Stimulated activated CD8-positive, alpha-beta memory T cell treated with anti-CD3 and anti-CD28 coated beads, Interleukin-2, amount 100 ng/mL, for 1 hour (primary cell): ENCODE measurements at places on chromosomes 12 and 14.

DNA sequence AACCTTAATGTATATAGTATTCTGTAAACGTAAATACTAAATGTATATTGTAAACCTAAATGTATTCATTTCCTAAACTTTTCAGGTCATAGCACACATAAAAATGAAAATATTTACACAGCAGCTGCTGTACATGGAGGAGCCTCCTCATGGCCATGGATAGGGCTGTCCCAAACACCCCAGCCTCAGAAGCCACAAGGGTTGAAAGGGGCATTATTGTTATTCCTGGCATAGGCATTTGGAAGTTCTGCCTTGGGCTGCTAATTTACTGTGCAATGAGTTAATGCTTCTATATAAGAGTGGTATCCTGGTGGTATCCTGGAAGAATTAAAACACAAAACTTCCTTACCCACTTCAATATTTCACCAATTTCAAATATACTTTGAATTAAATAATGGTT is 159.4 kb downstream of the SLC5A8 start:
- DNase-seq: no peak

DNA sequence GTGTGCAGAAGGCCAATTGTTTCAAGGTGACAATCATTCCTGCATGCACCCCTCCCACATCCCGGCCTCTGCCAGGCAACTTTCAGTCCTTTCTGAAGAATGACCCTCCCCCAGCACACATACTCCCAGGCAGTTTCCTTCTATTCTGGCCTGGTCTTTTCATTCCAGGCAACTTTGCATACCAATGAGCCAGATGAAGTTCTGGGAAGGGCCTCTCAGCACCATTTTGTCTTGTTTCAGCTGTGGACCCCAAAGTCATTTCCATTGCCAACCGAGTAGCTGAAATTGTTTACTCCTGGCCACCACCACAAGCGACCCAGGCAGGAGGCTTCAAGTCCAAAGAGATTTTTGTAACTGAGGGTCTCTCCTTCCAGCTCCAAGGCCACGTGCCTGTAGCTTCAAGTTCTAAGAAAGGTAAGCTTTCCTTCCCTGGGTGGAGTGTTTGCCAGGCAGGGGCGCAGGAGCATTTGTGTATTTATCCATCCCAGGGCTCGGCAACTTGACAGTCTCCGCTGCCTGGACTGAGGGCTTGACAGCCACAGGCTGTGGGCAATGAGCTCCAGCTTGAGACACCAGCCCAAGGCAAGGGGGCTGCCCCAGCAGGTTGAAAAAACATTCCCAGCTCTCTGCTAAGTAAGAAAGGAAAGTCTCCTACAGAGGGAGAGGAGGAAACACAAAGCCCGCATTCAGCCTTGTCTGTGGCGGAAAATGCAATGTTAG is 16.4 kb downstream of the BCL2L14 start:
- DNase-seq: no peak

DNA sequence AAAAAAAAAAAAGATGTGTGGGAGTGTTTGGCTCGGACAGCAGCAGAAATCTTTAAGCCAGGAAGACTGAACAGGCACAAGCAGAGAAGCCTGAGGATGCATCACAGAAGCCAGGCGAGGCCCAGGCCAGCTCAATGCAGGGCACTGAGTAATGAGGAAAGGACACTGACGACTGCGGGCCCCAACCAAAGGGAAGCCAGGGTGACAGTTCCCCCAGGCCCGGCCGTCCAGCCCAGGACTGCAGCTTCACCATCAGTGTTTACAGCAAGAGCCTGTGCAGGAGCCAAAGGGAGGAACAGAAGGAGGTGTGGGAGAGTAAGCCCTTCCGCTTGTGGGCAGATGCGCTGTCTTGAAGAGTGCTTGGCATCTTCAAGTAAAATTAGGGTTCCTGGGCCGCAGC is 205.3 kb upstream of the SFSWAP start:
- DNase-seq: no peak

GRCh38 chr12:62907561-62907960 is 27.4 kb downstream of the PPM1H start:
- DNase-seq: no peak

DNA sequence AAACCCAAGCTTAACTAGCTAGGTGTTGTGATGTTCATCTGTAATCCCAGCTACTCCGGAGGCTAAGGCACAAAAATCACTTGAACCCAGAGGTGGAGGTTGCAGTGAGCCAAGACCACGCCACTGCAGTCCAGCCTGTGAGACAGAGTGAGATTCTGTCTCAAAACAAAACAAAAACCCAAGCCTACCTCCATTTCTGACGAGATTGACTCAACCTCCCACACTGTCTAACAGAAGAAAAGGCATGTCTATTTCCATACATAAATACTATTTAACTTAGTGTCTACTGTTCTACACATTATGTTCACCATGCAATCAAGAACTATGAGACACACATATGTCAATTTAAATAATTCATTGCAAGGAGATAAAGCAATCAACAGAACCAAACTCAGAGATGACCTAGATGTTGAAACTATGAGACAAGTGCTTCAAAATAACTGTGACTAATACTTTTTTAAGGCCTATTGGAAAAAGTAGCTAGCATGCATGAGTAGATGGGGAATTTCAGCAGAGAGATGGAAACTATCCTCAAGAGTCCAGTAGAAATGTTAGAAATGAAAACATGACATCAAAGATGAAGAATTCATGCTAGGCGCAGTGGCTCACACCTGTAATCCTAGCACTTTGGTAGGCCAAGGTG is 75.9 kb upstream of the DHRS4 start:
- DNase-seq: no peak

DNA sequence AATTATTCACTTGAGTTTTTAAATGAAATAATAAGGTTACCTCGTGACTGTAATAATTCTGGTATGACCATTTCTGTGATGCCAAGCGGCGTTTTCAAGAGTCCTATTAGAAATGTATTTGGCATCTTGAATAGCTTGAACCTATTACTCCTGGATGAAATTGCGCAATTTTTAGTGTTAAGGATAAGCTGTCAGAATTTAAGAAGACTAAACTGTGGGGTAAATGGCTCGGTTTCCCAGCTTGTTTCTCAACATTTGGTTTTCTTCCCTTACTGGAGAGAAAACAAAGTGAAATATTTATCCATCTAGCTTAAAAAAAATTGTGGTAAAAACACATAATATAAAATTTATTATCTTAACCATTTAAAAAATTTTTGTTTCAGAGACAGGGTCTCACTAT is 26.8 kb downstream of the PCNX1 start:
- no peak for DNase-seq
